Endothelial cell (in vitro differentiated cells): ENCODE measurements at places on chromosomes 5 and 9. TPM values are rescaled to one million over a fixed set of nuclear protein-coding genes. Genes with fewer than 3 reads are reported as not detected.
A peak's percentile ranks its signal among the peaks of the same experiment; 100 is the strongest.

Gene PCDHAC2
- 5.2 TPM for total RNA-seq

Gene ANKRD34B
- total RNA-seq = 0.62 TPM

Gene SLC27A6
- total RNA-seq = 0.28 TPM

Gene ANKRD31
- 0.05 TPM for total RNA-seq

Gene G3BP1
- total RNA-seq = 213 TPM

DNA sequence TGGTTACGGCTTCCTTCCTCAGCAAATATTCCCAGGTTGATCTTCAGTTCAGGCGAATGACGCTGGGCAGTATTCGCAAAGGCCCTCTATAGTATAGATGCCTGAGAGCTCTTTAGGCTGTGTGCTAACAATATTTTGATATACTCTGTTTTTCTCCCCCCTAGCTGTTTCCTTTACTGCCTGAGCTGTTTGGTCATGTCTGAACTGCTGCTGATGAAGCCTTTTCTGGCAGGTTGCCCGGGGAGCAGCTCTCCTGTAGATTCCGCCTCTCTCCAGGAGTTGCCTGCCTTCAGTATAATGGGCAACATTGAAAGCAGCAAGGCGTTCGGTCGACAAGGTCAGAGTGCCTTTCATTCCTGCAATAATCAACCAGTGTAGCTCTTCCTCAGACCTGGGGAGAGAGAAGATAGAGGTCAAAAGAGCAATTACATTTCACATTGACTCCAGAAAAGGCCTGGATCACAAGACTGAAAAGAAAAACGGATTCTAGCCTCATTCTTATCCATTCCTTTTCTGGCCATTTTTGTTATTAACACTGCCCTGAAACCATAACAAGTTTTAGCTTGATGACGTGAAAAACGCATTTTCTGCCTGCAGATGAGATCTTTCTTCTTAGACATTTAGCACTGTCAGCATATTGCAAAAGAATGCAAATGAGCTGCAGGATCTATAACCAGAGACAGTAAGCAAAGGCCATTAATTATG is 60.1 kb upstream of the ZNF608 start:
- H3K4me3 ChIP-seq = no peak overlapping the region
- H3K36me3 ChIP-seq = no peaks in the 10 kb centered on the region
- H3K27ac ChIP-seq = no peak overlapping the region

GRCh38 chr5:96252596-96252995 is 180.5 kb downstream of the PCSK1 start:
- H3K27ac ChIP-seq = no peak overlapping the region
- H3K4me1 ChIP-seq = peaks cover under 1% of the 10 kb centered on the region
- H3K27me3 ChIP-seq = no peaks in the 10 kb centered on the region
- no peak overlapping the region for H3K4me3 ChIP-seq
- DNase-seq = no peak

DNA sequence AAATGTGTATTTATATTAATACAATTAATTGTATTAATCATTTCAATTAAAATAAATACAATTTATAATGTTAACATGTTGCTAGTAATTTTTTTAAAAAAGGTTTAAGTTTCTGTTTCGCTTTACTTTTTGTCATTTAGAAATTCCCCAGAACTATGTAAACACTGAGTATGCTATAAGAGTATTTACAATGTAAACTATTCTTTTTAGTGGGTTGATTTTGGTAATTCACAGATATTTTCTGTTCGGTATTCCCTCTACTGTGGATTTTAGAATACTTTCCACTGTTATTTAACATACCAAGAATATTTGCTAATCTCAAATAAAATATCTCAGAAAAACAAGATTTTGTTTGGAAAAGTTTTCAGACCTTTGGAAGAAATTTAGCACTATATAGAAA is 1564.4 kb downstream of the EFNA5 start:
- DNase-seq = no peak
- H3K4me3 ChIP-seq = no peak overlapping the region
- no peaks in the 10 kb centered on the region for H3K4me1 ChIP-seq
- no peaks in the 10 kb centered on the region for H3K36me3 ChIP-seq
- H3K27ac ChIP-seq = no peak overlapping the region

GRCh38 chr9:130297371-130297770 is 31.8 kb downstream of the HMCN2 start:
- H3K27me3 ChIP-seq = peaks cover 6% of the 10 kb centered on the region
- no peak overlapping the region for H3K4me3 ChIP-seq
- H3K4me1 ChIP-seq = peaks cover 2% of the 10 kb centered on the region
- no peak overlapping the region for H3K27ac ChIP-seq
- no peak for DNase-seq

GRCh38 chr9:83219924-83220438 is 157.0 kb upstream of the RASEF start:
- no peak for DNase-seq
- peaks cover 2% of the 10 kb centered on the region for H3K27me3 ChIP-seq
- peaks cover 5% of the 10 kb centered on the region for H3K4me1 ChIP-seq
- H3K27ac ChIP-seq = peak overlapping the region; percentile 70
- H3K36me3 ChIP-seq = no peaks in the 10 kb centered on the region

- H3K27ac ChIP-seq = no peak overlapping the region
- peaks cover 1% of the 10 kb centered on the region for H3K27me3 ChIP-seq
- no peaks in the 10 kb centered on the region for H3K36me3 ChIP-seq
- no peaks in the 10 kb centered on the region for H3K4me1 ChIP-seq
These were observed 158.0 kb downstream of the ATPSCKMT start for GRCh38 chr5:10091701-10092100.

DNA sequence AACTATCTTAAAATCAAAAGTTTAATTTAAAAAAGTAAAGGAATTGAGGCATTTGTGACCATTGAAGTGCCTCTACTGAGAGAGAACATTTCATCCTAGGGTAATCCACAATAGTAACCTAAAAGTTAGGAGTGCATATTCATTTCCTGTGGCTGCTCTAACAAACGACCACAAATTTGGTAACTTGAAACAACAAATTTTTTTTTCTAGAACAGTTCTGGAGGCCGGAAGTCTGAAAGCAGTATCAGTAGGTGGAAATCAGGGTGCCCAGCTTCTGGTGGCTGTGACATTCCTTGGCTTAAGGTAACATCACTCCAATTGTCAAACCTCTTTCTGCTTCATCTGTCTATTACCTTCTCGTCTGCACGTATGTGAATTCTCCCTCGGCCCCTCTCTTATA is 67.1 kb upstream of the SSBP2 start:
- H3K27ac ChIP-seq = no peak overlapping the region
- DNase-seq = no peak
- H3K4me3 ChIP-seq = no peak overlapping the region
- peaks cover 5% of the 10 kb centered on the region for H3K4me1 ChIP-seq
- no peaks in the 10 kb centered on the region for H3K36me3 ChIP-seq
- H3K27me3 ChIP-seq = peaks cover 6% of the 10 kb centered on the region

DNA sequence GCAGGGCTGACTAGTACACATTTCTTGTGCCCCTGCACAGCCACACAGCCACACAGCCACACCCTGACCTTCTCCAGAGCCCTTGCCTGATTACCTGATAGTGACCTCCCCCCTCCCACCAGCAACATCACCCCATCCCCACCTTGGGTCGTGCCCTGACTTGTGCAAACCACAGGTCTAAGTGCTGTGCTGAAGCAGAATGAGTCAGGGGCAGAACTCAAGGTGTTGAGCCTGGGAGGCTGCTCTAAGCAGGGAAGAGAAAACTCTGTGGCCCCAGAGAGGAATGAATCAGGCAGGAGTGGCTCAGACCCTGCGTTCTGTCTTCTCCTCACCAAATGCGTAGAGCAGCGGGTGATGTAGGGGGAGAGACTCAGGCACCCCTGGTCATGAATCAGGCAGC is 24.3 kb upstream of the FAT2 start:
- peaks cover 8% of the 10 kb centered on the region for H3K4me1 ChIP-seq
- no peak overlapping the region for H3K4me3 ChIP-seq
- H3K36me3 ChIP-seq = peaks cover 5% of the 10 kb centered on the region
- H3K27me3 ChIP-seq = peaks cover 4% of the 10 kb centered on the region
- no peak for DNase-seq
- no peak overlapping the region for H3K27ac ChIP-seq

- no peak for DNase-seq
- no peak overlapping the region for H3K27ac ChIP-seq
- H3K27me3 ChIP-seq = no peaks in the 10 kb centered on the region
- no peak overlapping the region for H3K4me3 ChIP-seq
- H3K36me3 ChIP-seq = no peaks in the 10 kb centered on the region
These were observed 644.2 kb upstream of the CDH9 start for GRCh38 chr5:27682600-27682999.

DNA sequence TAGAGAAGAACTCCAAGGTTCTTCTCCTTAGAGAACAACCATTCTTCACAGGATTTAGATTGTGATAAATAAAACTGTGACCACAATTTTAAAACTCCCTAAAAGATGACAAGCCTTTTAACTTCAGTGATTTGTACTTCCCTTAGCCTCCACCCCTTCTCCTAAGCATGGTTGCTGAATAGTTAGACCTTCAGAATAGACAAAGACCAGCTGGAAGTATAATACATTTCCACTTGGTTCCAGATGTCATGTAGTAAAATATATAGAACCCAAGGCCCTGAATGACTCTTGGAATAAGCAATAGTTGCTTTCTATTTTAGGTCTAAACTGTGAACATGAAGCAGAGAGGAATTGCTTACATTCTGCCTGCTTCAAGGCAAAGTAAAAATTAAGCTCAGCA is 208.7 kb downstream of the ARRDC3 start:
- H3K36me3 ChIP-seq = no peaks in the 10 kb centered on the region
- DNase-seq = no peak
- no peak overlapping the region for H3K27ac ChIP-seq
- H3K4me1 ChIP-seq = peaks cover 20% of the 10 kb centered on the region
- peaks cover 6% of the 10 kb centered on the region for H3K27me3 ChIP-seq
